CD4-positive, alpha-beta T cell treated with Interferon alpha-2 for 1 hour (primary cell): ENCODE measurements at places on chromosomes 12 and 14.
A peak's percentile ranks its signal among the peaks of the same experiment; 100 is the strongest.

DNA sequence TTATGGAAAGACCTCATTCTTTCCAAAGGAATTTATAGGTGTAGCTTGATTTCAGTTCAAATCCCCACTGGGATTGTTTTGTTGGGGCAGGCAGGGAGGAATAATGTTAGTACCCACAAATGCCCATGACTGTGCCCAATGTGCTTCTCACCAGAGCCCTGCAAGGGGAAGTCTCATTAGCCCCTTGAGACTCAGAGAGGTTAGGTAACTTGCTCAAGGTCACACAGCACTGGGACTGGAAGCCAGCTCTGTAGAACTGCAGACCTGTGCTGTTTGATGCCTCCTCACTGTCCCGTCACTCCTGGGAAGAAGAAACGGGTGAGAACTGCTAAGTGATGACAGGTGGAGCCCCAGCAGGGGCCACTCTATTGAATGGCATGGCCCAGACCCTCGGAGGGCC lies 8.9 kb downstream of the ANKRD9 start:
- DNase-seq: no peak

DNA sequence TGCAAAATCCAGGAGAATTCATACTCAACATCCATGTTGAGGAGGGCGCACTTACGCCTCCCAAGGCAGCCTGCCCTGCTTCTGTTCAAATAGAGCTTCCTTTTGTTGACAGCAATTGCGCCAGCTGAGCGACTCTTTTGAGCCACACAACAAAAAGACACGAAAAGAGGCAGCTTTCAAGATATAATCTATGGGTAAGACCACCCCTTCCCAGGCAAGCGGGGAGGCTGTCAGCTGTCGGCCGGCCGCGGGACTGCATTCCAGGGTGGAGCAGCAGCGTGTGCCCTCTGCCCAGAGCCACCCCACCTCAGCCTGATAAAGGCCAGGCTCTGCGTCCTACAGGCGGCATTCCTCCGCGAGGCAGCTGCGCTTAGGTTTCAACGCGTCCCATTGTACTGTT lies 15.8 kb upstream of the STAB2 start:
- no peak for DNase-seq

DNA sequence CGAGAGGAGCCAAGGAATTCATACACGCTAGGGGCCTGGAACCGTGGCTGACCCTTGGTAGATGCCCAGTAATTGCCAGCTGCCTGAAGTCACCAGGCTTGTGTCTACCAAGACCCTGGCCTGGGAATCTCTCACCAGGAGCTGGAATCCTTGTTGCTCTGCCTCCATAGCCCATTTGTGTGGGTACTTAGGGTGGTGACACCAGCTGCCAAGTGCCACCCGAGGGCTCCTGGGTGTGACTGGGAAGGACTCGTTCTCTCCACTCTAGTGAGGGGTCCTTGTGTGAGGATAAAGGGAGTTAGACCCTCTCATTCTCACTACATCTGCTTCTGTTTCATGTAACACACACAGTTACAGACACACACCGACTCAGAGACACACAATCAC lies 17.9 kb downstream of the SERPINA1 start:
- DNase-seq: no peak

GRCh38 chr14:53519137-53519536 lies 366.0 kb upstream of the DDHD1 start:
- no peak for DNase-seq

DNA sequence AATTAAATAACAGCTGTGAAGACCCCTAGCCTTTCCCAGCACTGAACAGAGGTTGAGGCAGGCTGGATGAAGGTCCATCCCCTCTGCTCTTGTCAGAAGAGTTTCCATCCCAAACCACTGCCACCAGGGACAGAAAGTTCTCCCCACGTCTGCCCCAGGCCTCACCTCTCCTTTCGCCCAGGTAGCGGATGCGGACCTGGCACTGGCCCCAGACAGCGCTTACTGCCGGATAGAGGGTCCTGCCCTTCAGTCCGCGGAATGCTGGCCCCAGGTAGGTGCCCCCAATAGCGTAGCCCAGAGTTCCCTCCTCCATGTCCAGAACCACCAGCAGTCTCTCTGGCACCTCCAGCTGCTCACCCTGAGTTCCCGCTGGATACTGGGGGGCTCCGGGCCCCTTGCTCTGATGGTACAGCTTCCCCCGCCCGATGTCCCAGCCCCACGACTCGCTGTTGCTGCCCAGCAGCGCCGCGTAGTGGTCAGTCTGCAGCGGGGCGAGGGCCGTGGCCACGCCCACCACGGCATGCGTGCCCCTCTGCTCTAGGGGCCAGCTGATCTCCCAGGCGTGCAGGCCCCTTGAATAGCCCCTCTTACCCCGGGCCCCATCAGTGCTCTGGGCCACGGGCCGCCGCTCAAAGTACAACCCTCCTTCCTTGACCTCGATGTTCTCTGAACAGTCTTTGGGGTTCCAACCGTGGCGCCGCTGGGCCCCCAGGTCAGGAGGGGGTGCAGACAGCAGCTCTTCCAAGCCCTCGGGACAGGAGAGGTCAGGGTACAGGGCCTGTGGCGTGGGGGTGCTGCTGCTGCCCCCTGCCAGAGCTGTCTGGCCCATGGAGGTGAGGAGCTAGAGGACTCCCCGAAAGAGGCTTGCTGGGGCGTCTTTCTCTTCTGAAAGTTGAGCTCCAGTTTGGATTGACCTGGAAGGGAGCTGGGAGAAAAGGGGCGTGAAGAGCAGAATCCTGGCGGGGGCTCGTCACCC lies 742 bp downstream of the SPSB2 start:
- DNase-seq: peak; percentile 84

- no peak for DNase-seq
Measured at GRCh38 chr12:132315951-132316350, 13.4 kb downstream of the GALNT9 start.

DNA sequence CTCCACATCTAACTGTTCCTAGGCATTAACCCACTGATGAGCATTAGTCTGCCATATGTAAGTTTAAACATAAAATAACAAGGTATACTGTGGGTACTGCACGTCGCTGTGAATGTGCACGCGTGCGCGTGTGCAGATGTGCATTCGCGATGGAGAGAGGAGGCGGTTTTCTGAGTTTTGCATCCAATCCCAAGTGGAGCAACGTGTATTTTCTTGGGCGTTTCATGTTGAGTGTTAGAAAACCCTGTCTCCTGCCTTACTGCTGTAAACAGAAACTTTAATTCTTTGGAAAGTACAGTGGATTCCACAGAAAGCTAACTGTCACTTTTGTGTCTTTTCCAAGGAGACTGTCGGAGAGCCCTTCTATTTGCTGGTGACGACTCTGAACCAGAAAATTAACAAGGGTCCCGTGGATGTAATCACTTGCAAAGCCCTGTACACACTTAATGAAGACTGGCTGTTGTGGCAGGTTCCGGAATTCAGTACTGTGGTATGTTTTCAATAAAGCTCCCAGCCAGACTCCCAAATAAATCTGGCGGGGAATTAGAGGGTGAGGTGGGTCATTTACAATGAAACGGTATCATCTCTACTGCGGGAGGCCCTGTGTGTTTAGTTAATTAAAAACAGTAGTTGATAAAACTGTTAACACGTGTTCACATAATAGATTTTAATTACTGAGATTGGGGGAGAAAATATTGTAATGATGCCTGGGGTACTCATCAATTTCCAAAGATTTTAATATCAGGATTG lies 116.5 kb downstream of the PLXNC1 start:
- DNase-seq: no peak

- DNase-seq: peak; percentile 28
Measured at GRCh38 chr12:122730215-122731014, at the start of gene HCAR1. HCAR1 (minus strand) TSS chr12:122730844; CDS start chr12:122730339, 505 bp downstream.
